Germinal center (tissue), 1 donor: ENCODE measurements at places on chromosomes 11 and 22.

- no peak for DNase-seq
Measured at GRCh38 chr22:19005905-19006304, 69.8 kb upstream of the PRODH start.

DNA sequence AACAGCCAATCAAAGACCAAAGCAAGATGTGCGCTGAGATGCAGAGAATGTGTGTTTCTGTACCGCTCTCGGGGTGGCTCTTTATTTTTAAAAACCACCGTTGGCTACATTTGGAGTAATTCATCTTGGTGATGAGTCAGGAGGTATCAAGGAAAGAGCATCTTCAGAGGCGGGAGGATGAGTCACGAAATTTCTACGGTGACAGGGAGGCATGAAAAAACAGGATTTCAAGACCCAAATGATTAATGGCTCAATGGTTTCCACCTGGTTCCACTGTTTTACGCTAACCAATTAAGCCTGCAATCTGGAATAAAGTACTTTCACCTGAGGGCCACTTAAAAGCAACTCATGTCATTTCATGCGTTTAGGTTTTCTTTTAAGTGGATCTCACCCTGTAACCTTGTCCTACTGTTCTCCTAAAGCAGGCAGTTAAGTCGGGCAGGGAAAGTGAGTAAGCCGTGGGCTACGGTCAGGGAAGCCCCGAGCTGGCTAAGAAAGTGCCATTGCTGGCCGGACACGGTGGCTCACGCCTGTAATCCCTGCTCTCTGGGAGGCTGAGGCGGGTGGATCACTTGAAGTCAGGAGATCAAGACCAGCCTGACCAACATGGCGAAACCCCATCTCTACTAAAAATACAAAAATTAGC, 74.6 kb downstream of the CELSR1 start:
- DNase-seq, result no peak

DNA sequence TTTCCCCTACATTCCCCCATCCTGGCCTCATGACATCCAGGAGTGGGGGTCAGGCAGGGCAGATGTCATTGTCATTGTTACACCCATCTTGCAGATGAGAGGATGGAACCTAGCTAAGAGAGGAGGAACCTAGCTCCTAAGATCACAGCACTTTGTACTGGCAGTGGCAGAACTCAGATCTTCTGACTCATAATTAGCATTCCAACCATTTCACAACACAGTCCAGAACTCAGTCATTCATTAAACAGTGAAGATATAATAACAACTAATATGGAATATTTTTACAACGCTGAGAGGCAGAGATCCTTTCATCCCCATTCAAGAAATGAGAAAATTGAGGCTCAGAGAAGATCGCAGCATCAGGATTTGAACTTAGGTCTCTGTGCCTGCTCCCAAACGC, 127.8 kb downstream of the CHST1 start:
- DNase-seq, result no peak

DNA sequence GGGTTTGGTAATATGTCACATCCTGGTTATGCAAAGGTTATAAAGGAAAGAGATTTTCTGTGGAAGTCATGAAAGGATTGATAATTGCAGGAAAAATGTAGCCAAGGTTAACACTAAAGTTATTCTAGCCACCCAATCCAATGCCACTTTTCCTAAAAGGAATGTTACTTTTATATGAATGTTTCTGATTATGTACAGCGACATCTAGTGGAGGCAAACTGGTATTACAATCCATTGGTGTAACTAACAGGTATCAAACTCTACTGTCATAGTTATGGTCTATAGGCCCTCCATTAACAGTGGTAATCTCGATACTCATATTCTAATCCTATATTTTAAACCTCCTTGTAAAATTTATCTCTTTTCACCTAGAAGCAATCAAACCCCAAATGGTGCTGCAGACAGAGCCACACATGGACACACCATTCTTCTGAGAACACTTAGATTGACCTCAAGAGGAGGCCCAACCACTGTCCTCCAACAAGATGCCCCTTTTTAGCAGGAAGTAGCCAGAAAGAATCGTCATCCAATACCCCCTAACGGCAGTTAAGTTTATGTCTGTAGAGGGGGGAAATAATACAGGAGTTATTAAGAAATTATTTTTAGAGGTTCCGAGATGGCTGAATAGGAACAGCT, 74.9 kb upstream of the RAG2 start:
- peak; percentile 6 for DNase-seq

DNA sequence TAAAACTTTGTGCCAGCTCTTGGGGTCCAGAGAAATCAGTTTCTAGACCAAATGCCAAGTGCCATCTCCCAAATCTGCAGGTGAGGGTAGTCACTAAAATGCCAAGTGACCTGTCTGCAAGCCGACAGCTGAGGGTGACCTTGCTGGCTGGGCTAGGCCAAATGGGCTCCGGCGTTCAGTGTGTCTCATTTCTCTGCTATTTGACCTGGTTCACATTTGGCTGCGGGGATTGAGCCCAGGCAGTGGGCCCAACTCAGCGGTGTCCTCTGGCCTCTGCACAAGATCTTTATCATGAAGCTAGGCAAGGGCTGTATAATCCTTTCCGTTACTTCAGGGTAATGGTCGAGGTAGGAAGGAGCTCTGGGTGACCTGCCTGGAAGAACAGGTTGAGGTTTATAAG, 87.5 kb downstream of the SNX19 start:
- no peak for DNase-seq

DNA sequence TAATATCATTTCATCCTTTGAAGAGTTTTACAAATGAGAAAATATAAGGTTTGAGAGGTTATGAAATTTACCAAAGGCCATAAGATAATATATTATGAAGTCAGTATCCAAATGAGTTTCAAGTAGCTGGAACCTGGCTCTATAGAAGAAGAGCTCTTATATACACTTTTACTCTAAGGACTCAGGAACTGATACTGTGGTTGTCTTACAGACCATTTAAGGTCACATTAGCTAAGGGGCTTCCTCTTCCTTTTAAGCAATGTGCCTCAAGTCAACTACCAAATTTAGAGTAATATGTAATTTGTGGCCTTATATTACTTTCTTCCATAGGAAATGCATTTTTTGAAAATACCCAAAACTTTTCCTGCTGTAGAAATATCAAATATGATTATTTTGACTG, 369.3 kb downstream of the DLG2 start:
- no peak for DNase-seq

GRCh38 chr11:86515297-86516094, 140.8 kb downstream of the CCDC81 start:
- no peak for DNase-seq

- no peak for DNase-seq
Measured at GRCh38 chr11:66607126-66607834, 9.2 kb upstream of the RBM14 start.
